ENCODE measurements at places on chromosomes 6 and 20.

DNA sequence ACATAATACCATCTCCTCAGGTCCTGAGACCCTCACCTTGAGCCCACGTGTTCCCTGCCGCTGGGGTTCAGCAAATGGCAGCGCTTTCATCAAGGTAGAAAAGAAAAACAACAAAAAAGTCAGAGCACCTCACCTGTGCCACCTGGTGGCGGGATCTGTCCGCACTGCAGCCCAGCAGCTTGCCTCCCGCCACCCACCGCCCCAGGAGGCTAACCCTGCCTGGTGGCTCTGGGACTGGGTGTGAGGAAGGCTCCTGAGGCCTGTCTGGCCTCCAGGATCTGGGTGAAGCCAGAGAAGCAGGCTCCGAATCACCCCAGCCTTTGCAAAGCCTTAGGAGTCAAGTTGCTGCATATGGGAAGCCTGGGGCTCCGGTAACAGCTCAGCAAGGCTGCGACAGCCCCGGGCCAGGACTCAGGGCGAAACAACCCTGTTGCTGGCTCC, 270.8 kb downstream of the BMP7 start:
- no peak for DNase-seq

- DNase-seq: no peak
Observed at GRCh38 chr20:49809803-49810359, 2.7 kb upstream of the SLC9A8 start.

- no peak for DNase-seq
Observed at GRCh38 chr20:46118481-46119020, 437 bp downstream of the CD40 start.

DNA sequence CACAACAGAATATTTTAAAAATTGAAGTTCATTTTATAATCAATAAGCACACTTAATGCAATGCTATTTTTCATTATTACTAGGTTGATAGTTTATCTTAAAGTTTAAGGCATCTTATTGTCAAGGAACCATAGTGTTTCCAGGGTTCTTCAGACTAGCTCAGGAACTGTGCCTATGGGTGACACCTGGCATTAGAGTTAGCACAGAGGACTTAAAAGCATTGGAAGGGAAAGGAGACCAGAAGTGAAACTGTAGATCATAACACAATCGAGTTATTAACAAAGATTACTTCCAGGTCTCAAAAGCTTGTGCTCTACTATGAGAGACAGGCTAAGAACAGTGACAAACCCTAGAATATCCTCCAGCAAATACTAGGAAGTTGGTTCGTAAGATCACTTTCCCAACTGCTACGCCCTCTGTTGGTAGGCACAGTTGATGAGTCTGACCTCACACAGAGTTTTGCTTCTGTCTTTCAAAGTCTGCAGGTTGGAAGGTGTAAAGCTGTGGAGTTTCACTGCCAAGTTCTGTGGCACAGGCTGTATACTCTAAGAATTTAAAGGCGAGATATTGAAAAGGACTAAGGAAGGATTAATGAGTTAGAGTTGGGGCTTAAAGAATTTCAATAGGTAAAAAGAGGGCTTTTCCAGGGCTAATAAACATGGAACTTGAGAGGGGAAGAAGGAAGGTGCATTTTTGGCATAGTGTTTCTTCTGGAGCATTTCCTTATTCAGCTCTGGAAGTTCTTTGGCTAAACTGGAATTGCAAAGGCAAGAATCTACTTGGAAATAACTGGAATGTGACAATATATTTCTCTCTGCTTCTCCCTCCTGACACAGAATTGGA, 531.3 kb upstream of the JAG1 start:
- DNase-seq: no peak

DNA sequence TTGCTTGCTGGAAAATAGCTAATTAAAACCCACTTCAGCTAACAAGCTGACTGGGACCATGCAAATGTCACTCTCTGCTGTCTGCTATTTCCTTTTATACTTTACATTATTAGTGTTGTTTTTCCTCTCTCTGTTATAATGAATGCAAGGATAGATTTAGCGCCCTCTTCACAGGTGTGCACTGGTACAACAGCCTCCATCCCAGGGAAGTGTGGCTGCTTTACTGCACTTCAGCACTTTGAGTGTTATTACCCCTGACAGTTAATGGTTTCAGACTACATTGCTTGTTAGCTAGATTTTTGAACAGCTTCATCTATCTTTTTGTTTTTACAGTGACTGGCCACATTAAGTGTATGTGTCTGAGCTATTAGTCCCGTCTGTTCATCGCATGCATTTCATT, 405.7 kb downstream of the RNF144B start:
- DNase-seq: no peak

GRCh38 chr20:4090756-4091489, 75.6 kb upstream of the RNF24 start:
- DNase-seq: no peak

GRCh38 chr20:38604873-38605303, 3.3 kb downstream of the ARHGAP40 start:
- no peak for DNase-seq

- DNase-seq: no peak
Observed at GRCh38 chr6:5199702-5200101, 61.0 kb downstream of the LYRM4 start.

- DNase-seq: no peak
Observed at GRCh38 chr6:129186988-129187387, 304.1 kb downstream of the LAMA2 start.

- no peak for DNase-seq
Observed at GRCh38 chr6:15444881-15445280, 199.0 kb downstream of the JARID2 start.

DNA sequence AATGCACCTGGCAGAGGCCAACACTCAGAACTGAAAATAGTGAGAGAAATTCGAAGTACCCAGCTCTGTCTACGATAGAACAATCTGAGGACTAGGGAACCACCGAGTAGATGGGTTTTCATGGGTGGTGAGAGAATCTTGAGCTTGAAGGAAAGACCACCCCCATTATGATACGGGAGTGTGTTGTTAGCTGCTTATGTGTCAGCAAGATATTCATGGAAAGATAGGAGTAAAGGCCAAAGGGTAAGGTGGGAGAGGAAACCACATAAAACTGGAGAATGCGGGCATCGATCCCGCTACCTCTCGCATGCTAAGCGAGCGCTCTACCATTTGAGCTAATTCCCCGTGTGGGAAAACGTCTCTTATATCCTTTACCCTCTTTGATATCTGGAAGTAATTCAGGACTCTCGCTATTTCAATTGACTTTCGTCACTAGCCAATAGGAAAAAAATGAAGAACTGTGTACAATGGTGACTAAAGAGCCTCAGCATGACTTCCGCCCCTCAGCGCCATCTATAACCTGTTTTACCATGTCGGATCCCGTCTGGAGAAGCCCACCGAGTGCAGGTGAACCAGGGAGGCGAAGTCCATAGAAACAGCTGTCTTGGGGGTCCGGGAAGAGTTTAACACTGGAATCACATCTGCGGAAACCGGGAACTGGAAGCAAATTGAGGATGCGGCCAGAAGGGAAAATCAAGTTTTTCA, 25.0 kb upstream of the ABT1 start:
- DNase-seq: peak; percentile 52

DNA sequence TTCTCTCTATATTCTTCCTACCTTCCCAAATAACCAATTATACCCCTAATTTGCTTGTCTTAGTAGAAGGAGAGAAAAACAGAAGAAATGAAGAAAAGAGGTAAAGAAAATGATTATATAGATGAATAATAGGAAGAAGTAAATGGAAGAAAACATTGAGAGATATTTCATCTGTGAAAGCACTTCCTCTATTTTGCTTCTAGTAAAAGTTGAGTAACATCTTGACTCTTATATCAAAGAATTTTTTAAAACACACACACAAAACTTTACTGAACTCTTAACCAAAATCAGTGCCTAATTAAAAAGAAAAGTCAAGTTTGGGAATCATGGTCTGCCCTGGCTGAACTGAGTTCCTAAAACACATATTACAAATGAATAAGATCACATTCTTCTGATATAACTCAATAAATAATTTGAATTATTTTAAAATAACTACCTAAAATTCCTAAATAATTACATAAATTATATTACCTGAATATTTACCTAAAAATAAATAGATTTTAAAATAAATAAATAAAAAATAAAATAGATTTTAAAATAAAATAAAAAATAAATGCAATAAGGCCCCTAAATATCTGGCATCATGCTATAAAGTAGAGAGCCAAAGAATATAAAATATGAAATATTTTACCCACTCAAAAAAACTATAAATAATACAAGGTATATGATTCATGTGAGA, 8.8 kb downstream of the SLC17A2 start:
- DNase-seq: no peak

GRCh38 chr6:14787250-14787649, 458.6 kb upstream of the JARID2 start:
- DNase-seq: no peak

DNA sequence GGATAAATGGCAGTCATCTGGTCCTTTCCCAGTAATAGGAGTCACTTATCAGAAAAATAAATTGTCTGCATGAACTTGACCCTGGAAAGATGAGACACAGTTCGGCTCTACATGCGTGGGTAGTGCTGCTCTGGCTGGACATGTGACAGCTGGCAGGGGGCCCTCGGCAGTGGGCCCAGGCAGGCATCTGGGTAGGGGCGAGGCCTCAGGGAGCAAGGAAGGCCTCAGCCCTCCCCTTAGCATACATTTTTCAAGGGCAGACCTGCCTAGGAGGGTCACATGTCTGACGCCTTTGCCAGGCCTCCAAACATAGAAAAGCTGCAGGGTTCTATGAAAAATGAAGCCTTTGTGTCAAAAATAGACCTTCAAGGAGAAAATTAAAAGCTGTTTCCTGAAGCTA, 12.8 kb upstream of the ILRUN start:
- peak; percentile 55 for DNase-seq

- DNase-seq: no peak
Observed at GRCh38 chr20:3084986-3085360, 449 bp upstream of the AVP start.

DNA sequence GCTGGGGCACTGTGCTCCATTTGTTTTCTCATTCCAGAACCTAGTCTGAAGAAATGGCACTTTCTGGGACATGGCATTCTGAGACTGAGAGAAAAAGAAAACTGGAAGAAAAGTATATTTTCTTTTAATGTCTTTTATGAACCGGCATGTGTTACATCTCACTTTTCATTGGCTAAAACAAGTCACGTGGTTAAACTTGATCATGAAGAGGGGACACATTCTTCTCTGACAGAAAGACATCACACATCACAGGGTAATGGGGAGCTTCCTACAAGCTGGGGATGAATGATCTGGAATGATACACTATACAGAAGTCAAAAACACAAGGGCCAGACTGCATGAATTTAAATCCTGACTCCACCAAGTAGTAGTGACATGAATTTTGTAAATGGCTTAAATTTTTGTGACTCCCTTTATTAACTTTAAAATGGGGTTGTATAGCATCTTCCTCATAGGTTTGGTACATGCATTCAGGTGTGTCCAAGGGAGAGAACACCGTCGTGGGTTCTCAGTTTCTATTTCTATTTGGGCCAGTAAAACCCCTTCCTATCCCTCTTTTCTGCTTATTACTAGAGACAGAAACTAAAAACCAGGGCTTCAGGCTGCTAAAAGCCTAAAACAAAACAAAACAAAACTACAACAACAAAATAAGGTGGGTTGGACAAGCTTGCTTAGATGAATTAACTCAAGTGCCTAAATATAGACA, 61.7 kb upstream of the GFRAL start:
- no peak for DNase-seq

DNA sequence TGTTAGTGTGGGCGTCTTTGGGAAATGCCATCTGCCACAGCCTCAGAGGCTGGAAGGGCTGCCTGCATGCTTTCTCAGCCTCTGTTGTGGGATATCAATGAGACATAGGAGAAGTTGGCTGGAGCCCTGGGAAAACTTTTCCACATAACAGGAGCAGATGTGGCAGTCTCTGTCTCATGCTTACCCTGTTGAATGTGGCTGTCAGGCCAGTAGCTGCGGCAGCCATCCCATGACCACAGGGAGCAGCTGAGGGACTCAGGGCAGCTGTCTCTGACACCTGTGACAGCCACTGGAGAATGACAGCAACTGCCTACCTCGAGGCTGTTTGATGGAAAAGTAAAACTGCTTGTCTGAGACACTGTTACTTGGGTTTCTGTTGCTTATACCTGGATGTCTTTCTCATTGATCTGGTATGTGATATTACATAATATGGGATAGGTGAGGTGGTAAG, 64.4 kb downstream of the TULP4 start:
- DNase-seq: peak; percentile 65

DNA sequence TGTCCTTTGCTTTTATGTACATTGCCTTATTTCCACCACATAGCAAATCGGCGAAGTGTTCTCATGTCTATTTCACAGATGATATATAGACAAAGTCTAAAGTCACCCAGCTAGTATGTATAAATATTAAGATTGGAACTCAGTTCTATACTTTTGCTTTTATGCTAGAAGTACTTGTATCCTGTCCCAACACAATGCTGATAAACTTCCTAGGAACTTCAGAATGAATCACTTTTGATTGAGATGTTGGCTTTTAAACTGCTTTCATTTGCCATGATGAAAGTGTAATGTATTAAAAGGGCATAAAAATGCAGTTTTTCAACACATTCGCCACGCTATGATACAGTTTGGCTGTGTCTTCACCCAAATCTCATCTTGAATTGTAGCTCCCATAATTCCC, 50.8 kb downstream of the GCLC start:
- DNase-seq: no peak

- DNase-seq: no peak
Observed at GRCh38 chr6:13348334-13349113, 20.2 kb upstream of the TBC1D7 start.

DNA sequence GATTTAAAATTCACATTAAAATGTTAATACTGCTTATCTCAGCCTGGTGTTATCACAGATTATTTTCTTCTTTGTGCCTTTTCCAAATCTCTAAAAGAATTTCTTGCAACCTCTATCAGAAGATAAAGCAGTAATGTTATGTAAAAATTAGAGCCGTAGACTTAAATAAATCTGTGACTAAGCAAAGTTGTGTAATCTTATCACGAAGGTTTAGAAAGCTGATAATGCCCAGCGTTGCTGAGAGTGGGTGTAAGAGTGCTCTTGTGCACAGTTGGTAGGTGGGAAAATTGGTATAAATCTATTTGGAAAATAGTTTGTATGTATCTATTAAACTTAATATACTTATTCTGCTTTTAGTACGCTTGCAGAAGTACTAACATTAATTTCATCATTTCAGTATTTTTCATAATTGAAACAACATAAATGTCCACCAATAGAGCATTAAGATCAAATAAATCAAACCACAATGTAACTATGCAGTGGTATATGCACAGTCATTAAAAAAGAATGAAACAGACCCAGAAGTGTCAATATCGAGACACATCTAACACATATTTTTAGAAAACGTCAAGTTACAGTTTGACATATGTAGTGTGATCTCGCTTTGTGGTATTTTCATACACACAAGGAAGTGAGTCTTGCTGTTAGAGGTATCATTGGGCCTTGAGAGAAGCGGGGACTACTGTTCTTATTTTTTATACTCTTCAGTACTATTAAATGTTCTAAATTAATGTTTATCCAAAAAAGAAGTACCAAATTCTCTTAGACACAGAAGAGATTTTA, 54.4 kb upstream of the PBOV1 start:
- no peak for DNase-seq

GRCh38 chr20:14622796-14623195, 285.4 kb upstream of the FLRT3 start:
- DNase-seq: no peak

- no peak for DNase-seq
Observed at GRCh38 chr6:11701573-11701972, 77.0 kb downstream of the ADTRP start.

Measured in dorsolateral prefrontal cortex (tissue), 122 donors.